ENCODE measurements at places on chromosomes 2 and 18.
A peak's percentile ranks its signal among the peaks of the same experiment; 100 is the strongest.

DNA sequence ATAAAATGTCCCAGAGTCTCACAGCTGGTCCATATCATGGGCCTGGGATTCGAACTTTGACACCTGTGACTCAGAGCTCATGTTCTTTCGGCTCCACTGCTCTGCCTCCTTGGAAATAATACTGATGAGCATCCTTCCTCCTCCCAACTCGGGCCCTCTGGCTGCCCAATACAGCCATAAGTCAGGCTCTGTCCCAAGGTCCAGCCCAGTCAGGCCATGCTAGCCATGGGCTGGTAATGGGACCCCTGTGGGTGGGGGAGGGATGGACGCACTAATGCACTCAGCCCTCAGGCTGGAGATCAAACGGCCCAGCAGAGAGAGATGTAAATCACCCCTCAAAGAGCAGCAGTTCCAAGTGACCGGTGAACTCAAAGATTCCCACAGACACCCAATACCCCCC, 61.1 kb downstream of the DDX1 start:
- DNase-seq = no peak

- no peak for DNase-seq
Measured at GRCh38 chr2:155368934-155369333, 670.4 kb downstream of the KCNJ3 start.

GRCh38 chr2:194723446-194723845, 933.6 kb upstream of the SLC39A10 start:
- no peak for DNase-seq

- no peak for DNase-seq
Measured at GRCh38 chr2:69202327-69202726, 184.7 kb downstream of the GFPT1 start.

GRCh38 chr2:236597629-236598028, 28.0 kb downstream of the ACKR3 start:
- no peak for DNase-seq

GRCh38 chr18:48161191-48161910, 230.9 kb upstream of the SMAD2 start:
- DNase-seq = peak; percentile 60

GRCh38 chr18:35387152-35387571, 10.0 kb upstream of the ZNF396 start:
- no peak for DNase-seq

- no peak for DNase-seq
Measured at GRCh38 chr2:240397542-240397916, 37.9 kb upstream of the GPC1 start.

DNA sequence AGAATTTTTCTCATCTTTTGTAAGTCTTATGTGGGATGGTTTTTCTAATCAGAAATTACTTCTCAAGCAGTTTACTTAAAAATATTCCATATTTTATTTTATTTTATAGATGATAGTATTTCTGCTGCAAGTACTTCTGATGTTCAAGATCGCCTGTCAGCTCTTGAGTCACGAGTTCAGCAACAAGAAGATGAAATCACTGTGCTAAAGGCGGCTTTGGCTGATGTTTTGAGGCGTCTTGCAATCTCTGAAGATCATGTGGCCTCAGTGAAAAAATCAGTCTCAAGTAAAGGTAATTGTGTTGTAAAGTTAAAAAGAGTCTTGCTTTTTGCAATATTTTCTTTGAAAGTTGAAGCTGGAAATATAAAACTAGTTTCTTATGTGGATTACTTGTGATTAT, 76.2 kb downstream of the EML4 start:
- no peak for DNase-seq

GRCh38 chr18:6219116-6219717, 195.5 kb downstream of the L3MBTL4 start:
- peak; percentile 44 for DNase-seq

DNA sequence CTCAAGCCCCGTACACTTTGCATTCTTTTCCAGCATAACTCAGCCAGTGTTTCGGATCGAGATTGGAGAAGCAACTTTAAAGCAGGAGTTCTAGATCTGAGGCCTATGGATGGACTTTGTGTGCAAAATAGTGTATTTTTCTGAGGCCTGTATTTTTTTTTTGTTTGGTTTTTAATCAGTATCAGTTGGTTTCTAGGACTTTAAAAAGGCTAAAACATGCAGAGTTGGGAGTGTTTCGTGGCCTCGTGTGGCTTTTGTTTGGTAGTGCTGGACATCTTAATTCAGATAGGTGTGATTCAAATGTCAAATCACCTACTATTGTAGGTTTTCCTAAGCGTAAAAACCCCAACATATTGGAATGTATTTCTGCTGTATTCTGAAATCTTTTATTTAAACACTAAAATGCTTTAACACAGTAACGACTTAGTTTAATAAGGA, 282 bp upstream of the PUS10 start:
- no peak for DNase-seq

DNA sequence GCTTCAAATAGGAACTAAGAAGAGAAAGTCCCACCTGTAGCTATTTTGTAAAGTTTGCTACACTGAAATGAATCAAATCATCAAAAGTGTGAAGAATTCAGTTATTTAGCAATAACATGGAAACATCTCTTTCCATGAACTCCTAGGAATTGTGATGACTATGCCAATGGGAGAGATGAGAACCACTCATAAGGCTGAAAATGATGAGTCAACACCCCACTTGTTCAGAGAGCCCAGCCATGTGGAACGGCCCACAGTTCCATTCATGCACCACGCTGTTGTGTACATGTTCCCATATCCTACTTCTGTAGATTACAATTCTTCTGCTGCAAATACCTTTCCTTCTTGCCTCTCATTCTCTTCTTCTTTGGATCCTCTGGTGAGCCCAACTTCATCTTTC, 645.5 kb upstream of the ID2 start:
- no peak for DNase-seq

DNA sequence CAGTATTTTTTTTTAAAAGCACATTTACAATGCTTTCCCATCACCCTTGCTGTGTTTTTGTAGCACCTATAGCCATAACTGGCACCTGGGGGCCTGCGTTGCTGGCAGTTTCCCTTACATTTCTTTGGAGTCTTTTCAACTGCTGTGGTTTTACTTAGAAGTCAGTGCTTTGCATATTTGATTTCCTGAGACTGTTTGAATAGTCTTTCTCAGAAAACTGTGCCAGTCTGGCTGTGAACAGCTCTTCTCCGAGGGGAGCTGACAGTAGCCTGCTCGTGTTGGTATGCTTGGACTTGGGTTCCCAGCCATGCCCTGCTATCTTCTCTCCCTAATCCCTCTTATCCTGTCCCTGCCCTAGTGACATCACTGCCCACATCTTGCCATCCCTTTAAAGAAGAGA, 81.5 kb downstream of the DPP4 start:
- DNase-seq = no peak

DNA sequence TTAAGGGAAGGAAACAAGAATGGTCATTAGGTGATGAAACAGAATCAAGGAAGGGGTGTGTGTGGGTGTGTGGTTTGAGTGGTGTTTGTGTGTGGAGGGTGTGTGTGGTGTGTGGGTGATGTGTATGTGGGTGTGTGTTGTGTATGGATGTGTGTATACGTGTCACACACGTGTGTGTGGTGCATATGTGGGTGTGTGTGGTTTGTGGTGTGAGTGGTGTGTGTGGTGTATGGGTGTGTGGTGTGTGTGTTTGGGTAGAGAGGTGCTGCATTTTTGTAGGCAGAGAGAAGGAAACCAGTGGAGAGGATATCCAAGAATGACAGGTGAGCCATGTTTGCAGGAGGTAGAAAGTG, 1.1 kb upstream of the CEP192 start:
- no peak for DNase-seq

DNA sequence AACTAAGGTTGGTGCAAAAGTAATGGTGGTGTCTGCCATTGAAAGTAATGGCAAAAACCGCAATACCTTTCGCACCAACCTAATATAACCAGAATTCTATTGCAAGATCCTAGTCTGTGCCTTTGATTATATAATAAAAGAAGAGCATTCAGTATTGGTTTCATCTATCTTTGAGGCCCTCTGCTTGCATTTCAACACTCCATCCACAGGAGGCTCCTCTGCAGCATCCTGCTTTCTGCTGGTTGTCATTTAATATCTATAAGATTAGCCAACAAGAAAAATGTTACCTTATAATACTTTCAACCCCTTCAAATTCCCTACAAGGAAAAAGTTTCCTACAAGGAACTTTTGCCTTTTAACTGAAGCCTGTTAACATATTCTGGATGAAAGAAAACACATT, 139.2 kb downstream of the CDCA7 start:
- no peak for DNase-seq

DNA sequence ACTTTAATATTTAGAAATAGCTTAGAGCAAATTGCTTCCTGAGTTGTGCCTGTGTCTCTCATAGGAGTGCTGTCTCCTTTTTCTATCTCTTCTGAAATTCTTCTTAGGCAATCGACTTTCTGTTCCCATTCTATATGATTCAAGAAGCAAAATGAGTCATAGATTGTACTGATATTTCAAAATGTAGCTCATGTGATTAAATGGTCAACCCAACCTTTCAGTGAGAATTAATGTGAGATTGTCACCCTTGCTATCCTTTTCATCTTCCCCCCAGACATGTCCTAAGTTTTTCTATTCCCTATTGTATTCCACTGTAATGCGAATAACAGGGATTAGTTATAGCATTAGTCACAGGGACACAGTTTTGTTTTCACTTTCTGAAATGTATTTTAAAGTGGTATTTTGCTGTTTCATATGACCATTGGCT, 413.6 kb downstream of the THSD7B start:
- no peak for DNase-seq

- DNase-seq = no peak
Measured at GRCh38 chr2:217884985-217885384, 117.8 kb downstream of the TNS1 start.

- DNase-seq = peak; percentile 55
Measured at GRCh38 chr2:36356298-36356989, 866 bp downstream of the CRIM1 start.

DNA sequence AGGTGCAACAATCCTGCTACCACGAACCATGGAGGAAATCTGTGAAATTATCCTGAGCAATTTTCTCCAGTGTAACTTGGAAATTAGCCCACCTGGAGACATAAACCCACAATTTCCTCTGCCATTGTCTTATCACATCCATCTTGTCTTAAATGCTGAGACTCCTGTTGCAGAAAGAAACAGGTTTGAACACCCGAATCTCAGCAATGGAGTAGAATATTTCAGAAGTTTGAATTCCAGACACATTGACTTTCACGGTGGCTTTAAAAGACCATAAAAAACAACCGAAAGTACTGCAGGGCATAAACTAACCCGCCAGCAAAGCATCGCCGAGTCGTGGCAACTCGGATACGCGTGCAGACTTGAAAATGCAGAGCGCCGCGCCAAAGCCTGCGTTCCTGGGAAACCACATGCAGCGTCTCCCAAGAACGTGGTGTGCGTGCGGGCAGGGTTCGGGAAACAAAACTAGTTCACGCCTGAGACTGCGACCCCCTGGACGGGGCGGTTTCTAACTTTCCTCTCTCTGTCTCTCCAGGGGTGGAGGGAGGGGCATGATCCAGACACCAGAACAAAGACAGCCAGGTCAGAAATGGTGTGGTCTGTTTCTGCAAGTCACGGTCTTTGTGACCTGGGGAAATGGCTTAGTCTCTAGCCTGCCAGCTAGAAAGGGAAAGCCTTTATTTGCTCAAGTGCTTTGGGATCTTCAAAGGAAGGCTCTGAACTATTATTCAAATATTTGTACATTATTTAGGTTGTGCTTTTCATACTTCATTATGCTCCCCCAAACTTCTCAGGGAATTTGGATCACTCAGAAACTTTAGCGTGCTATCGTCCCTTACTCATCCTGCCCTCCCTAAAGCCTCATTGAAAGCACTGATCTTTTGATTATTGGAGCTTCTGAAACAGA, 26.9 kb upstream of the KCTD1 start:
- DNase-seq = peak; percentile 27

DNA sequence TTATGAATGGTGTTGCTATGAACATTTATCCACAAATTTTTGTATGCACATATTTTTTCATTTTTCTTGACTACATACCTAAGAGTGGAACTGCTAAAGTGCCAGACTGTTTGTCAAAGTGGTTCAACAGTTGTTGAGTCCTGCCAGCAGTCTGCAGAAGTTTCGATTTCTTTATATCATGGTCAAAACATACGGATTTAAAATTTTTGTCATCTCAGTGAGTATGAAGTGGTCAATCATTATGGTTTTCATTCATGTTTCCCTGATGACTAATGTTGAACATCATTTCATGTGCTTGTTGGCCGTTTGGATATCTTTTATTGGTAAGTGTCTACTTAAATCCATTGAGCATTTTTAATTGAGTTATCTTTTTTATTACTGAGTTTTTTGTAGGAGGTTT, 39.2 kb downstream of the CCDC138 start:
- no peak for DNase-seq

DNA sequence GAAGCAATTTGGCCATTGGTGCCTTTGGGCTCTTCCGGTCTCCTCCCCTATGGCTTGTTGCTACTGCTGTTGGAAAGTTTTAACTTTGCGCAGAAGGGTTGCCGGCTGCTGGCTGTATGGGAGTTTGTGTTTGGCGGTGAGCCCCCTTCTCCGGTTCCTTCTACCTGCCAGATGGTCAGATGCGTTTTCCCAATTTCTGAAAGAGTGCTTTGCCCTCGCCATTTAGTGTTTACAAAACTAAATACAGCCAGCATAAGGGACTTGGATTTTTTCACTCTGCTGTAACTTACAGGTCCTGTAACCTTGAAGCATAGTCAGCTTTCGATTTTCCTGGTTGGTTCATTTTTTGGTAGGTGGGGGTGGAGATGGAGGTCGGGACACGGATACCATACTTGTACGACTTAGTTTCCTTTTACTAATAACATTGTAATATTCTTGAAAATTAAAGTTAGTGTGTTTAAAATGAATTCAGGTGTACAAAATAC, 604 bp downstream of the COQ10B start:
- peak; percentile 80 for DNase-seq

DNA sequence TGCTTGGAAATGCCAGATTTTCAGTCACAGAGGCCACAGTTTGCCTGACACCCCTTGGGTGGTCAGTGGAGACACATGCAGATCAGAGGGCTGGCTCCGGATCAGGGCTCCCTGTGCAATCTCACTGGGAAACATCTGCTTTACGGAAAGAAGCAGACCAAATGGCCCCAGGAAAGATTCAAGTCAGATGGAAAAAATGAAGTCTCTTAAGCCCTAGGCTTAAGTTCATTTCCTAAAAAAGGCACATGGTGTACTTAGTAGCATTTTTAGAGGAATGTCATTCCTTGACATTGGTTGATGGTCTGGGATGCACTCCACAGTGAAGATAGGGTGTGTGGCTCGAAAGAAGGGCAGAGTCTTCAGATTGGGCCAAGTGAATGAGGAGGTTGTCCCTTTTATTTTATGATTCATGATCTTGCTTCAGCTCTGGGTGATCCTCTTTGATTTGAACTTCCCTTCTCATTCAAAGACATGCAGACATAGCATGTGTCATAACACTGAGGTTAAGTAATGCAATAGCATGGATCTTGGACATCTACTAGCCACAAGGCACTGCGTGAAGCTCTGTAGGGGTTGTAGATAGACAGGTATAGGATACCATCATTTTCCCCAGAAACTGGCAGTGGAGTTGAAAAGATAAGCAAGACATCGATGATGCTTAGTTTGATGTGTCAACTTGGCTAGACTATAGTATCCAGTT, 56.5 kb downstream of the KCNE4 start:
- no peak for DNase-seq
